ENCODE measurements at places on chromosomes 3 and 15.

DNA sequence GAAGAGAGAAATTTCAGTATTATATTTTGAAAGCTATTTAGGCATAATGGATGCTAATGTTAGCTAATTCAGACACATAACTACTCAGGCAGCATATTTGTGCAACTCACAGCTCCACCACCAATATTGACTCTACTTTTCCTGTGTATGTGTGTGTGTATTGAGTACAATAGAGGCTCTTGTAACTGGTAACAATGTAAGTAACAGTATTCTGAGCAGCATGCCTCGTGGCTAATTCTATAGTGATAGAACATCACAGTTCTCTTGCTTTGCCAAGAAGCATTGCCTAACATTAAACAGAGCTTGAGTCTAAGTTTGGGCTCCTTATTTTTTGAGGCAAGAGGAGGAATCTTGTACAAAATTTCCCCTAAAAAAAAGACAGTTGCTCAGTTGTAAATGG lies 98.6 kb upstream of the ARHGEF26 start:
- DNase-seq, result no peak

DNA sequence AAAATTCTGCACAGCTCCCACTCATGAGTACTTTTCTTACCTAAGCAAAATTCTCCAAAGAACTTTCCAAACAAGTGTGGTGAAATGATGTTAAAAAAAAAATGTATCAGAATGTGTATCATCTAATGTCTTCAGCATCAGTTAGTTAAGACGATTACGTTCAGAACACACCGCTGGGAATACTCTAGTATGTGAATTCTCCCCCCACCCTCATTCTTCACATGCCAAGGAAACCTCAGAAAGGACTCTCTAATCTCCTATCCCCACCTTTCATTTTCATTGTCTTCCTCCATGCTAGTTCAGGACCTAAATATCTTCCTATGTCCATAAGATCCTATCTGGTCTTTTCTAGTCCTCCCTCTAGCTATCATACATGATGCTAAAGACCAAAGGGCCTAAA lies 457.4 kb downstream of the SHQ1 start:
- no peak for DNase-seq

- DNase-seq, result no peak
Observed at GRCh38 chr15:42712584-42712983, 24.3 kb downstream of the CDAN1 start.

DNA sequence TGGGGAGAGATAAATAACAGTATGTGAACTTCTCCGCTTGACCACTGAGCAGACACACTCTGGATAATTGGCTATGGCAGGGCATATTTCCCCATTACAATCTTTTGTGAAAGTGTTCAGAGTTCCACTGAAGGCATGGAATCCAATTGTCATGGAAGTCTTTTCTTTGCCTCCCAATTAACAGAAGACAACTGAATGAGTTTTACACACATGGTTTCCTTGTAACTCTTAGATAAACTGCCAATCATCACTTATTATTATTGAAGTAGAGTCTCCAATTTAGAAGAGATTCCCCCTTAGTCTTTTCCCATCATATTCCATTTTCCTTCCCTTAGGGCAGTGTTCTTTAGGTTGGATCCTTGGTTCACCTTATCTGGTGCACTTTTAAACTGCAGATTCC lies 308.3 kb downstream of the NR2F2 start:
- DNase-seq, result no peak

- no peak for DNase-seq
Observed at GRCh38 chr3:192307631-192308030, 419.7 kb downstream of the FGF12 start.

DNA sequence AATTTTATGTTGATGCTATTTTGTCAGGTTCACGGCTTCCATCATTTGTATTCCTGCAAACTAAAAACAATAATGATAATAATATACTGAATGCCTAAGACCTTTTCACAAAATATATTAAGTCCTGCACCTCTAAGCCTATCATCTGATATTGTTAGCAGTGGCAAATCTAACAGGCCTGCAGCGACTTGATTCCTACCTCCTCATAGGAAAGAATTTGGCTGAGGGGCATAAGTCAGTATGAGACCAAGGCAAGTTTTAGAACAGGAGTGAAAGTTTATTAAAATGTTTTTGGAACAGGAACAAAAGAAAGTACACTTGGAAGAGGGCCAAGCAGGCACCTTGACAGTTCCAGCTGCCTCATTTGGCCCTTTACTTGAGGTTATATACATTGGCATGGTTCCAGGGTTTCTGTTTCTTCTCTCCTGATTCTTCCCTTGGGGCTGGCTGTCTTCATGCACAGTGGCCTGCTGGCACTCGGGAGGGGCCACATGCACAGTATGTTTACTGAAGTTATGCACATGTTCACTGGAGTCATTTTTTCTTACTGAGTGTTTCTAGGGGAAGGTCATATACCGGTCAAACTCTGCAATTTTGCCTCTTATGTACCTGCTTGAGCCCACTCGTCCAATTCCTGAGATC lies 418.1 kb downstream of the EPHA6 start:
- DNase-seq, result no peak

- DNase-seq, result no peak
Observed at GRCh38 chr15:68376447-68377060, 55.4 kb downstream of the ITGA11 start.

DNA sequence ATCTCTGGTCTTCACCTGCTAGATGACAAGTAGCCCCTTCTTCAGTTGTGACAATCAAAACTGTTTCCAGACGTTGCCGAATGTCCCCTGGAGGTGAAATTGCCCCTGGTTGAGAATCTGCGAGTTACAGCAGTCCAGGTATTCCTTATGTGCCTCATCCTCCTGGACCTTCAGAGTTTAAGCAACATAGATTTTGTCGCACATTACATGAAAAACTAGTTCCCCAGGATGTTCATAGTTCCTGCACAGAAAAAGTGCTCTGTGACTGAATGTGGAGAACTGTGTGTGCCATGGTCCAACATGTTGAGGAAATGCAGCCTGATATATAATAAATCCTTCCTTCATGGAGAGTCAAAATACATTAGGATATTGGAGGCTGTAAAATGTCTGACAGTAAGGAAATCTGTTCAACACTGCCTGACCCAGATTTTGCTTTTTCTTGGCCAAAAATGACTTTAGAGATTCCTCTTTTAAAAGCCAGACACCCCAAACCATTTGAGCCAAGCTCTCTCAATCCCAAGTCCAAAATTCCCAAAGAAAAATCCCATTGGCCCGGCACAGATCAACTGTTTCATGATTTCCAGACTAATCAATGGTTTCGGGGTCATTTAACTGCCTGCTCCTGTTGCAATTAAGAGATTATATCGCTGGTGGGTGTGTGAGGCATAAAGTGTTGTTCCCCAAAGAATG lies 20.4 kb upstream of the SHC4 start:
- no peak for DNase-seq

DNA sequence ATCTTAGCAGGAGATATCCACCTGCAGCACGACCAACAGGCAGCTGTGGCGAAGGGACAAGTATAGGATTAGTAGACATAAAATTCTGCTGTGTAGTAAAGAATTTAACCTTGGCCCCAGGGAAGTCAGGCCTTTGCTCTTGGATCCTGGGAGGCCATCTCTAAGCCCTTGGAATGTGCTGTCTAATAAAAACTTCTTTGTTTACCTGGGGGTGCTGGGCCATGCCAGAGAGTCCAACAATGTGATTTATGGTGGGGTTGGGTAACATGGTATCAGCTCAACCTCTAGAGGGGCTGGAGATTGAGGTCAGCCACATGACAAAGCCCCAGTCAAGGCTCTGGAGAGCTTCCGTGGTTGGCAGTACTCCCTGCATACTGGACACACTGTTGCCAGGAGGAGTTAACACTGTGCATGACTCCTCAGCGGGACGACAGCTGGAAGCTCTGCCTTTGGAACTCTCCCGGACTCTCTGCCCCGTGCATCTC lies 52.4 kb downstream of the HEG1 start:
- no peak for DNase-seq

- DNase-seq, result no peak
Observed at GRCh38 chr3:110710156-110710555, 361.5 kb upstream of the NECTIN3 start.

GRCh38 chr3:59641169-59641899 lies 591.5 kb upstream of the CFAP20DC start:
- no peak for DNase-seq

DNA sequence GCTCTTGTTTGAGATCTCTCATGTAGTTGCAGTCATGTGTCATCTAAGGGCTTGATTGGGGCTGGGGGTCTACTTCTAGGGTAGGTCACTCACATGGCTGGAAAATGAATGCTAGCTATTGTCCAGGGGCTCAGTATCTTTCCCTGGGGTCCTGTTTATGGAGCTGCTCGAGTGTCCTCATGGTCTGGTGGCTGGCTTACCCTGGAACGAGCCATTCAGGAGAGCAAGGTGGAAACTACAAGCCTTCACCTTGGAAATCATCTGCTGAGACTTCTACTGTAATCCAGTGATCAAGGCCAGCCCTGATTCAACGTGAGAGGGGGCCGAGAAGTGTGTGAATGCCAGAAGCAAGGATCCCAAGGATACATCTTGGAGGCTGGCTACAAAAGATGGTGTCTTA lies 16.2 kb upstream of the RHCG start:
- DNase-seq, result no peak

DNA sequence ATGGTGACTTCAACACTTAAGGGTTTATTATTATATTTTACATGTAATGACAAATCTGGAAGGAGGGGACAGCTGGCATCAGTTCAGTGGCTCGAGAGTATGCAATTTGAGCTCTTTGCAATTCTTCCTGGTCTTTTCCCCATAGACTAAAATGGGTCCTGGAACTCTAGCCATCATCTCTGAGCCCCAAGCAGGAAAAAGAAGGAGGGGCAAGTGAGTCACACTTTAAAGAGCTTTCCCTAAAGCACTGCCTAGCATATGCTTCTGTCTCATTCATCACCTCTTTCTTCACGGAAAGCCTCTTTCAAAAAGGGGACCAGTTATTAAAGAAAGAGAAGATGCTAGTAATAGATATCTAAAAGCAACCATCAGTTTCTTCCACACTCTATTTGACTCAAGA lies 466.3 kb downstream of the ZIC1 start:
- no peak for DNase-seq

DNA sequence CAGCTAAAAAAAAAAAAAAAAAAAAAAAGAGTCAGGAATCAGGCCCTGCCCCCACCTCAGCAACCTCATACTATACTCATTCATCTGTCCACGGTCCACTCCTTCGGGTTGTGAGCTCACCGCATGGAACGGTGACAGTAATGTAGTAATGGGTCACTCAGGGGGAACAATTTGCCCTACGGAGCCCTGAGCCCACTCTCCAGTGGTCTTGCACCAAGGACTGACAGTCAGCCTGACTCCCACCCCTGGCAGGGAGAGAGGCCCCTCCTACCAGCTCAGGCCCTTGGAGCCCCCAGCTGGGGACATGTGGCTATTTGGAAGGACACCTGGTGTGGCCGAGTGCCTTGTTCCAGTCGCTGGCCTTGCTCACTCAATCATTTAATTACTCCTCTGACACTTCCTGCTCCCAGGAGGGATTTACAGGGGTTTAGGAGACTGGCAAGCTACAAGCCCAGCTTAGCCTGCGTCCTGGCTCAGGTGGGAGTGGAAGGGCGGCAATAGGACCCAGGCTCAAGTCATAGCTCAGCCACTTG lies 19.9 kb upstream of the CACNA2D2 start:
- DNase-seq, result no peak

DNA sequence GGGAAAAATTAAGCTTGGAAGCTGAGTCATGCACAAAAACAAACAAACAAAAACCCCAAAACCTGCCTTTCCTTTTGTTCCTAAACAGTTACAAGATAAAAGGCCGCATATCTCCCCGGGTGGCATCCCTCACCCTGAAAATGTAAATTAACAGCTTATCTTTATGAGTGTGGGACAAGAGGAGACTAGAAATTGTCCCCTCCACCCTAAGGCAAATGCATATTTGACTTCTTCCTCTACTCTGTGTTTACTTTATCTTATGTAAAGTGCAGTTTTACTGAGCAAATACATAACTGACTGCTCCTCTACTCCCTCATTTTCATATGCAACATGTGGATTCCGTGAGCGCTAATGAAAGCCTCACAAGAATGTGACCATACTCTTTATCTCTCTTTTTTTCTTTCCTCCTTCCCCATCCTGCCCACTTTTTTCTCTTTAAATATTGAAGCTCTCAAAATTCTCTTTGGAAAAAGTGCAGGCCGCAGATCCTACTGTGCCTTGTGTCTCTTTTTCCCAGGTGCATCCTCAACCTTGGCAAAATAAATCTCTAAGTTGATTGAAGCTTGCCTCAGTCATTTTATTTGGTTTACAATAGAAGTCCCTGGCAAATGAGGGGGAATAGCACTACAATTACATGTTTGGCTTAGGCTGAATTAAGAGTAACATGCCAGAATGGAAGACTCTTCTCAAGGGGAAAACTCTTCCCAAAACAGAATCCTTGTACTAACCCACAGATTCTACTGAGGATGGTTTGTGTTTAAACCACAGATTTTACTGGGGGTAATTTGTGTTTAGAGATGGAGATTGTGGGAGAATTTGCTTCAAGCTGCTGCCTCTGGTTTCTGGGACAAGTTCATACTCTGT lies 72.7 kb upstream of the WDR72 start:
- no peak for DNase-seq

Measured in non-pigmented ciliary epithelial cell (primary cell).